ENCODE measurements at places on chromosomes 5 and 9.

GRCh38 chr5:35741971-35742370 lies 114.7 kb upstream of the IL7R start:
- DNase-seq, result no peak

DNA sequence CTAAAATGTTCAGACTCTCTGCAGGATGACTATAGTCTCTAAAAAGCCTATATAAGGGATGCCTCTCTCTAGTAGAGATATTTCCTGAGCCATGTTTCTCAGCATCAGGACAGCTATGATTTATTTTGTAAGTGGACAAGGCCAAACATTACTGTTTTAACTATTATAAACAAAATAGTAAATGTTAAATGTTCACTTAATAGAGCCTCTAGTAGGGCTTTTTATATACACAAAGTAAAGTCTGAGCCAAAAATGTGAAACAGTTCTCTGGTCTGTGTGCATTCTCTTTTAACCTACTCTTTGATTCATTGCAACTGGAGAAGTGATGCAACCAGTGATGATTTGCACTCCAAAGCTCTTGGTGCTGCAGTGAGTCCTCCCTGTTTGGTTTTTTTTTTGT lies 220.5 kb downstream of the GDNF start:
- DNase-seq, result no peak

- DNase-seq, result no peak
Measured at GRCh38 chr5:154377754-154378533, 67.9 kb upstream of the SAP30L start.

- DNase-seq, result no peak
Measured at GRCh38 chr9:121294151-121294743, 26.3 kb downstream of the GSN start.

- DNase-seq, result no peak
Measured at GRCh38 chr5:94614156-94614805, 4.1 kb downstream of the KIAA0825 start.

DNA sequence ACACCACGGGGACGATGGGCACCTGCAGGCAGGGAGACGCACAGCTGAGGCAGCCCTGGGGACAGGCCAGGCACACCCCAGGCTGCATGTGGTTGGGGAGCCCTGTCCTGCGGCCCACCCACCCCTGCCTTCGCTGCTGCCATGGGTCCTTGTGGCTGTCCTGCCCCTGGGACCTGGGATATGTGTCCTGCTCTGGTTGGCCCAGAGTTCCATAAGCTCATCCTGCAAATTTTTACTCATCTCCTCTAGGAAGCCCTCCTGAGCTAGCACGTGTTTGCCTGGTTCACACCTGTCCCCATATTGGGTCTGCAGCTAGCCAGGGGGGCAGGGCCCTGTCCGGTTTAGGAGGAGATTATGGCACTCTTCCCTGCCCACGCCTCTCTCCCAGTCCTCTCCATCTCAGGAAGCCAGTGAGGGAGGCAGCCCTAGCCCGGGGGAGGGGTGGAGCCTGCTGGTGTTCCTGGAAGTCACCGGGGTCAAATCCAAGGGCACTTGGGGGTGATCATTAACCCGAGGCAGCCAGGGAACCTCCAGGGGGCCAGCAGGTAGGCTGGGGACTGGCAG lies 12.2 kb downstream of the EGFL7 start:
- DNase-seq, result no peak

DNA sequence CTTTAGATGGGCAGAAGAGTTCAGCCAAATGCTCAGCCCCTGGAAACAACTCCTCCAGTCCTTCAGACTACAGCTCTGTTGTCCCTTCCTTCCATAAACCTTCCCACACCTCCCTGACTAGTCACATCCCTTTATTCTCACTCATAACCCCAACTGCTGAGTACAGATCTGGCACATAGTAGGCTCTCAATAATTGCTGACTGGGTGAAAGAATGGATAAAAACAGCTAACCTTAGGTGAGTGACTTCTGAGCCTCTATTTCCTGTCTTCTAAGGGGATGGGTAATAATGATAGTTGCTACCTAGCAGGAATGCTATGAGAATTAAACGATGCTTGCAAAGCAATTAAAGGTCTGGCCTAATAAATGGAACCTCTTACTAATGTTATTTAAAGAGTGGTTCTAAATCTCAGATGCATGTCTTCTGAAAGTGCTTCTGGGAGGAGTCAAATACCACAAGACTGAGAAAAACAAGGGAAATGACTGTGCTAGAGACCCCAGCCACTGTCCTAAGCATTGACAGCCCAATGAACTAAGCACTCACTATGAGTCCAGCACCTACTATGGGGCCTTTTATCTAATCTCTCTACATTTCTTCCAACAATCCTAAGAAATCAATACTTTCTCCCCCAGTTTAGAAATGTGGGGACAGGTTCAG lies 2.5 kb upstream of the NR6A1 start:
- no peak for DNase-seq

DNA sequence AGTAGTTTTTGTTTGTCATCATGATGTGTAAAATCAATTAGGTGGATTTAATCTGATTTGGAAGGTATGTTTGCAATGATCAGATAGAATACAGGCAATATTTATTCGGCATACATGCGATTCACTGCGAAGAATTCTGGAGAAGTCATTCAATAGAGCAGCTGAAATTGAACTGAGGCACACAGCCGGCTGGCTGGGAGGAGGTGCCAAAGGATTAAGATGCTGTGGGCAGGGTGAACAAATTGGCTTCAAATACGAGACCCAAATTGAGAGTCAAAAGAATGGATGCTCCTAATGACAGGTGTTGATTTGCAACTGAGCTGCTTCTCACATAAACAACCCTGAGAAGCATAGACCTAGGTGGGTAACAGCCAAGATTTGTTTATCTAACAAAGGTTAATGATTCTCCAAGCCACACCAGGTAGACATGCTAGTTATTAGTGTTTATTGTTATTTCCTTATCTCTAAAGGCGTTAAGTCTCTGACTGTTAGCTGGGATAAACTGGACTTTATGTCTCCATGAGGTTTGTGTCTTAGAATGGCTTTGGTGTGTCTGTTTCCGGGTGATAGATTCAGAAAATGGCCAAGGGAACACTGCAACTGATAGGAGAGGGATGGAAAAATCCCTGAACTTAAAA lies 55.3 kb upstream of the CLINT1 start:
- DNase-seq, result no peak

- no peak for DNase-seq
Measured at GRCh38 chr5:143014017-143014651, 244.0 kb downstream of the ARHGAP26 start.

DNA sequence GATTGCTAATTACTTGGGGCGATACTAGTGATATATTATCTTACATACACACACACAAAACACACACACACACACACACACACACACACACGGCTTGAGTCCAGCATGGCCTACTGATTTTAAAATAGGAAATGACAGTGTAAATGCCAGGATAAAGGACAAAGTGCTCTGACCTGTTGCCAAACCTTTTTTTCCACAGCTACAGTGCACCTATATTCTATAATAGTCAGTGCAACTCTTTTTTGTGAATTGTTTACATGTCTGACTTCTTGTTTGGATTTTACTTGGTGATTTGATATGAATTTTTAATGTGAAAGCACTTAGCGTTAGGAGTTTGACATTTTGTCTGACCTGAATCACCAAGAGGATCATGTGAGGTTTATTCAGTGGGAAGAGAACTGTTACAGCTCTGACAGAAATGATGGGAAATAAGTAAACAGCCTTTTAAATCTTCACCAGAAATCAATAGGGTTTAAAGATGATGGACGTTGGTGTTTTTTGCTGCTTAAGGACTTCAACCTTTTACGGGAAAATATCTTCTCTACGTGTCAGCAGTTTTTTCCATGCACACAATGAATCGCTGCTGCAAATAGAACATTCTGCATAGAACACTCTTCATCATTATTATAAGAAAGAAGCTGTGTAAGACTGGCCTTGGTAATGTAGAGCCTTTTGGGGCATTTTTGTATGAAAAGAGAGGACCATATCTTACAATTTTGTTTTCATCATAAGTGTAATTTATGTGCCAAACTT lies 218.5 kb downstream of the RANBP17 start:
- no peak for DNase-seq

GRCh38 chr9:27990524-27990923 lies 417.2 kb upstream of the C9orf72 start:
- DNase-seq, result peak; percentile 4

DNA sequence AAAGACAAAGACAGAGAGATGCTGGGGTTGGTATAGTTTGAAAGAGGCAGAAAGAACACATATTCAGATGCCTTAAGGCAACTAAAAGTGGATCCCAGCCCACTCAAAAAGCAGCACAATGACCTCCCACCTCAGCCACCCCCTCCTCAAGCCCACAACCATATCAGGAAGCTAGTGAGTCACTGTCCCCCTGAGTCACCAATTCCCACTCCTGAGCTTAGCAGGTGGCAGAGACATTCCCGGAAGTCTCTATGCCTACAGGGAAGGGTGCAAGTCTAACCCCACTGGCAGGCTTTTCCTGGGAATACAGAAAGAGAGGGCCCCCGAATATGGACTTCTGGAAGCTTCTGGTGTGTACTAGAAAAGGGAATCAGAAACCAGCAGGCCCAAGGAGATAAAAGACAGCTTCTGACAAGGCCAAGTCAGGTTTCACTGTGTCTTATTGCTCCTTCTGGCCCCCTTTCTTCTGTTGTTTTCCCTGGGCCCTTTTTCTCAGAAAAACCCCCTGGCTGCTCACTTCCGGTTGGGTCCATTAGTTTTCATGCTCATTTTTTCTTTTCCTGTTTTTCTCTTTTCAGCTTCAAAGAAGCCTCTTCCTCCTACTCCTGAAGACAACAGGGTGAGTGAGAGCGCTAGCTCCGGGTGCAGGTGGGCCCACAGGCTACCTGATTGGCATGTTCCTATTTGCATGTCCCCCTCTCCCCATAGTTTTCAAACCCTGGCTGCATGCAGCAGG lies 36.8 kb downstream of the ITK start:
- no peak for DNase-seq

DNA sequence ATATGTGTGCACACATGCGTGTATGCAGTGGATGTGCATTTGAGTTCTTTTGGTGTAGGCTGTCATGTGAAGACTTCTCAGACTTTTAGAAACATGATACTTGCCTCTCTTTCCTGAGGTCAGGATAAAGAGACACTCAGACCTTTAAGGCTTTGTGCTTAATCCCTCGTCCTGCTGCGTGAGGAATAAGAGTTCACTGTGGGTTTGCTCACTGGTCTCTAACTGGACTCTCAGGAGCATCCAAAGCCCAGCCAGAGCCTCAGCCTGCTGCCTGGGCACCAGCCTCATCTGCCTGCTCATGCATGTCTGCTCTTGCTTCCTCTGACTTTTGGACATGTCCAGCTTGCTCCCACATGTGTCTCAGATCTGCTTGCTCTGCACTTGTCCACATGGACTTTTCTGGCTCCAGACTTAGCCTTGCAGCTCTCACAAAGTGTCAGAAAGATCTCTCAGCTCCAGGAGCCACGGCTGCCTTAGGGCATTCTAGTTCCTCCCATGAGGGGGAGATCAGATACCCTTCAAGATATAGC lies 65.1 kb upstream of the ZNF366 start:
- DNase-seq, result no peak

GRCh38 chr5:156755421-156756087 lies 94.5 kb upstream of the PPP1R2B start:
- no peak for DNase-seq

- no peak for DNase-seq
Measured at GRCh38 chr5:83964271-83964670, 243.6 kb upstream of the HAPLN1 start.

- no peak for DNase-seq
Measured at GRCh38 chr5:106481374-106481773, 1189.4 kb downstream of the EFNA5 start.

- DNase-seq, result no peak
Measured at GRCh38 chr5:177592905-177593304, 902 bp downstream of the TMED9 start.

- DNase-seq, result no peak
Measured at GRCh38 chr5:96743805-96744204, 63.9 kb downstream of the ERAP1 start.

- no peak for DNase-seq
Measured at GRCh38 chr5:172897481-172898217, 61.6 kb upstream of the RPL26L1 start.

- no peak for DNase-seq
Measured at GRCh38 chr9:35712762-35713400, 19.1 kb downstream of the TLN1 start.
